ENCODE measurements at places on chromosomes 12 and 14.

DNA sequence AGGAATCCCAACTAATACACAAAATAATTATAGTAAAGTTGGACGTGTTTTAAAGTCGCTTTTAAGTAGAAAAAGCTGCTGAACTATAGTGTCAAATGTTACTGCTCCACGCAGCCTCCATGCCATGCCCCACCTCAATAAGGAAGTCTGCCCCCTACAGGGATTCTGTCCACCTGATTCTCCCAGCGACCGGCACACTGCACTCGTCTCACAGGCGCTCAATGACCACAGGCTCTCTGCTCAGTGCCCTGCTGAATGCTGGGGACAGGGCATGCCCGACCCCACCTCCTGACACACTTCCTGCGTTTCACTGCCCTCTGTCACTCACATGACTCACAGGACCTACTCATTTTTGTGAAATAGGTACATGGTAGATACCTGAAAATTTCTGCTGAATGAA is 48.9 kb downstream of the BDKRB1 start:
- no peak for DNase-seq

- no peak for DNase-seq
Measured at GRCh38 chr12:3681595-3682061, 71.3 kb downstream of the CRACR2A start.

- DNase-seq, result no peak
Measured at GRCh38 chr12:32091696-32092095, 15.0 kb upstream of the BICD1 start.

DNA sequence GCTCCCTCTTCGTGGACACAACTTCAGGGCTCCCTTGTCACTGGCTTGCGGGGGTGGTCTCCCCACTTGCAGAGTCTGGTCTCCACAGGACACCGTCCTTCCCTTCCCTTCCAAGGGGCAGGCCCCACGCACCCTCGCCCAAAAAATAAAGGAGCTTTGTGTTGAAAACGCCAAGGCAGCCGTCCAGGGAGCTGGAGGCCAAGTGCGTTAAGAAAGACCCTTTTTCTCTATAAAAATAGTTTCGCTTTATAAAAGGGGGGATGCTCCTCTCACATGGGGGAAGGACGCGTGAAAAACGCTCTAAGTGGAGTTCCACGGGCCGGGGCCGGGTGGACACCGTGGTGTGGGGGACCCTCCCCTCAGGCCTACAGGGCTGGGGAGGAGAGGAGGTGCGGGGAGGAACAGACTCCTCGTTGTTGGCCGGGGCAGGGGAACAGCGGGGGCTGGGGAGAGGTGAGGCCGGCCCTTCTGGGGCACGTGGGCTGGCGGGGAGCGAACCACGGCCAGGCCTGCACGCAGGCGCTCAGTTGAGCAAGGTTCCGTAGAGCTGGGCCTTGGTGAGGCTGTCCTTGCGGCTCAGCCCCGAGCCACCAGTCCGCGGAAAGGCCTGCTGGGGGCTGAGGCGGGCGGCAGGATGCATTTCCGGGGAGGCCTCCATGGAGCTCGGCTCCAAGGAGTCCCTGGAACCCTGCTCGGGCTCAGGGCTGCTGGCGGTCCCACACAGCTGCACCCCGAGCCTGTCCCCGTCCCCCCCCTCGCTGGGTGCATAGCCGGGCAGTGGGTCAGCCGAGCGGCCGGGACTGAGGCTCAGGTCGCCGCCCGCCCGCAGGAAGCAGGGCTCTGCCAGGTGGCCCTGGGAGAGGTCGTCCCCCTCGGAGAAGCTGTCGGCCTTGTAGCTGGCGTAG is 49.5 kb downstream of the BEGAIN start:
- no peak for DNase-seq

DNA sequence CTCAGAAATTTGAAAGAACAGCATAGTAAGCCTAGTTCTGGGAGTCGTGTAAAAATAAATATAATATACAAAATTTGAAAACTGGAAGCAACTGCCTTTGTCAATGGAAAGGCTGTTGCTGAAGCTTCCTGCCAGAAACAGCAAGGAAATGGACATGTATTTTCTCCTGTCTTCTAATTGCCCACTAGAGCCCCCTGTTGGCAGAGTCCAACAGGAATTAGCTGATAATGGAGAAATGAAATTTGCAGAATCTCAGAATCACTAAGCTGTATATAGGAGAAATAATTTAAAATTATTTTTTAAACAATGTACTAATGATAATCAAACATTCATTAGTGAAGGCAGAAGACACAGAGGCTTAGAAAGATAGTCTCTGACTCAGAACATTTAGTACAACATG is 414.8 kb downstream of the SLC6A15 start:
- peak; percentile 8 for DNase-seq

All from fibroblast of skin of left quadriceps (primary cell).